ENCODE measurements at places on chromosomes 2 and 18. TPM values are rescaled to one million over a fixed set of nuclear protein-coding genes. Genes with fewer than 3 reads are reported as not detected.

Gene CD207
- total RNA-seq = not detected

Gene PLB1
- 1.8 TPM for total RNA-seq

Gene HOXD8
- total RNA-seq = not detected

Gene GALNT13
- total RNA-seq = not detected

Gene CDK15
- not detected for total RNA-seq

Gene CFAP65
- not detected for total RNA-seq

Gene ALPP
- total RNA-seq = not detected

Gene FEV
- not detected for total RNA-seq

Gene DNAH7
- not detected for total RNA-seq

Gene SLC4A5
- 1.2 TPM for total RNA-seq

Gene PTPRM
- 5.6 TPM for total RNA-seq

Measured in activated T-helper 2 cell treated with anti-CD3 and anti-CD28 coated beads, Interferon-gamma antibody, Interleukin-2, Interleukin-4, amounts not matched to agents 10 μg/mL and 5 μg/mL and 100 μg/mL, durations not matched to agents 14 hours and 24 hours and 36 hours (primary cell).